ENCODE measurements at places on chromosomes 7 and 10.

DNA sequence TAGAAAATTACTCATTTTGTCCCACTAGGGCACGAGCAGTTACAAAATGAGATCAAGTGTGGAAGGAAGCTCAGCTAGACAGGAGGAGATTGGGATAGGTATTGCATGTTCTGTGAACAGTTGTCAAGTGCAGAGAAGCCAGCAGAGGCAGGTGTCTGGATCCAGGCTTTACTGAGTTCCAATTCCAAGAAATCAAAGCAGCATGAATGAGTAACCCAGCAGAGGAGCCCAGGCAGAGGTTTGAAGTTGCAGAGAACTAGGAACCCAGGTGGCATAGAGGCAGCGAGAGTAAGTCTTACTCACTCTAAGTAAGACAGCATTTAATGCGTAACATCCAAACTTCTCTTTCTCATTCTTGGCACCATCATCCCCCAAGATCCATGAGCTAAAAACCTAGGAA is 11.8 kb downstream of the MRC1 start:
- no peak for DNase-seq

DNA sequence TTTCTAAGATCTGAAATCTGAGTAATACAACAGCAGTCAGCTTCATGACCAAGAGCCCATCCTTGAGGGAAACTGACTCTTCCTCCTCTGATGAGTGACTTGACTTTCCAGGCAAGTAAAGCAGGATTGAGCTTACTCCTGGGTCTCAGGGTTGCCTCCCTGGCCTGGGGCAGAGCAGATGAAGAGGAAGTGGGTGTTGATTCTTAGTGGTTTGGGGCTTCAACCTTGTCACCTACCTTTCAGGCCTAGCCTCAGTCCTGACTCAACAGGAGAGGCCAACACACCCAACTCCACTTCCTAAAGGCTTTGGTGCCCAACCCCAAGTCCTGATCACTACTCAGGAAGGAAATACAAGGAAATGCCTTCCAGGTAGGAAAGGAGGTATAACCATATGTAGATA is 54.1 kb downstream of the KCNMA1 start:
- no peak for DNase-seq

GRCh38 chr7:158861004-158861787 is 4.8 kb downstream of the DYNC2I1 start:
- no peak for DNase-seq

GRCh38 chr10:84695902-84696301 is 367.5 kb downstream of the CCSER2 start:
- no peak for DNase-seq

GRCh38 chr7:53397911-53398310 is 362.5 kb downstream of the POM121L12 start:
- DNase-seq, result no peak

GRCh38 chr10:60954035-60954434 is 10.1 kb upstream of the RHOBTB1 start:
- DNase-seq, result no peak
